ENCODE measurements at places on chromosomes 2 and 18.

GRCh38 chr2:10345813-10346212, 43.1 kb downstream of the HPCAL1 start:
- DNase-seq = no peak

DNA sequence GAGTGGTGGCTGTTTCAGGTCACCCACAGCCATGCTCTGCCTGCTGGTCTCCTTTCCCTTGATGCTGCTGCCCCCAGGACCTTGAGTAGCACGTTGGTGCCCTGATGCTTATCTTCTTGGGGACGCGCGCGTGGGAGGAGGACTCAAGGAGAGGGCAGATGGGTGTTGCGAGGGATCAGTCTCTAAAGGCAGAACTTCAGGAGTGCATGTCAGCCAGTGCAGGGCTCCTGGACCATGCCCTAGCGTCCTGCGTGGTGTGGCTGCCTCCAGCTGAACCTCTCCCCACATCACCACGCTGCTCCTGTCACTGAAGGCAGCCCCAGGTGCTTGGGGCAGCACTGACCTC, 62.5 kb upstream of the GLI2 start:
- DNase-seq = no peak

DNA sequence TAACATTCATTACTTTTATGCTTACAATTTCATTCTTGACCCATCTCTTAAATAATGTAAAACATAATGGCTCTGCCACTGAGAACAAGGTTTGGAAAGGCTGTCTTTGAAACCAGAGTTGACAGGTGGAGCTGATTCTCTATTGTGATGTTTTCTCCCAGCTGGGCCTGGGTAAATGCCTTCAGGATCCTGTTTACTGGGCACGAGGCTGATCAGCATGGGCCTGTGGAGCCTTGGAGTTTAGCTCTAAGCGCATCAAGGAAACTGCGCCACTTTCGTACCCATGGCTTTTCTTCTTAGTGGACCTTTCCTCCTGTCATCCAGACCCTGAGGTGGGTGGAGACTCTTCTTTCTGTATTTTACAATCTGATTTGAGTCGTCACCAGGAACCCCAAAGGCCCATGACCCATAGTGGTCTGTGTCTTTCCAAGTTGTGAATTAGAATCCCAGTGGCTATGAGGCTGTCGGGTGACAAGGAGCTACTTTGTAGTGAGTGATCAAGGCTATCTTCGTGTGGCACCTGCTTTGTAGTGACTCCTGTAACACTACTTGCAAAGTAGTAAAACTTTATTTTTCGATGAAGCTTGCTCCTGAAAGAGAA, 123.1 kb downstream of the LPIN1 start:
- no peak for DNase-seq

GRCh38 chr2:199461711-199462346, 4.1 kb upstream of the SATB2 start:
- DNase-seq = no peak

DNA sequence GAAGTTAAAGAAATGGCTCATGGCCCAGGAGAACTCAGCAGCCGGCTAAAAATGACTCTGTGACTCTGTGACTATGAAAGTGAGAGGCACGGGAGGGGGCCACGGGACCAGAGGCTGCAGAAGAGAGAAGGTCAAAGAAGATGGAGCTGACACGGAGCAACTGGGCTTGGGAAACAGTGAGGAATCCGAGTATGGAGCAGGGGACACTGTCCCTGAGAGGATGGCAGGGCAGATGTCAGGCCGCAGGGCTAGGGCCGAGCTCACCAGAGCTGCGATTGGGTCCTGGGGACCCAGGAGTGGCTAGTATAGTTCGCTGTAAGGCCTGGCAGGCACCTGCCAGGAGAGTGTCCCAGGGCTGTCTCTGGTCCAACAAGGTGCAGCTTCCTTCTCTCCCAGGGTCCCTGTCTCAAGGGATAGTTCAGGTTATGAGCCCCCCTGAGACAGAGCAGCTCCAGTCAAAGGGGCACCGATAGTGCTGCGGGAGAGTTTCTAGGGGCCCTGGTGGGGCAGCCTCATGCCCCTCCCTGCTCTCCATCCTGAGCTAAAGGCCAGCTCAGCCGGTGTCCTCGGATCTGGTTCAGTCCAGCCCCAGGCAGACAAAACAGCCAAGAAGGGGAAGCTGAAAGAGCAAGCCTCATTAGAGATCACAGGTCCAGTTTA, 42.7 kb downstream of the CIB4 start:
- DNase-seq = no peak

- DNase-seq = no peak
Observed at GRCh38 chr2:119849838-119850565, 90.3 kb downstream of the PTPN4 start.

- no peak for DNase-seq
Observed at GRCh38 chr2:167862782-167863181, 384.6 kb downstream of the STK39 start.
